ENCODE measurements at places on chromosomes 11 and 22.

- DNase-seq, result no peak
Measured at GRCh38 chr11:70775386-70776075, 377.2 kb downstream of the CTTN start.

DNA sequence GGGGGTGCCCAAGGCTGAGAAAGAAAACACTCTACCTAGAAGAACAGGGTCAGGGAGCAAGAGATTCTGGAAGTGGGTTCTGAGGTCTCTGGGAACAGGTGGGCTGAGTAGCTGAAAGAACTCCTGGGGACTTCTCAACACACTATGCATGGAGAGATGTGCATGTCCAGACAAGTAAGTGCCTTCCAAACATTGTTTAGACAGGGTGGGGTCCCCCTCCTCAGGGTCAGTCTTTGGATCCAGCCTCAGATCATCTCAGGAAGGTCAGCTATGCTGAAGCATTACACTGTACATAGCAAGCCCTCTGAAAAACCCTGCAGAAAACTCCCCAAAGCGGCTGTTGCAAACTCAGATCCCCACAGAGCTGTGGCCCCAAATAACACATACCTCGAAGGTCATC lies 53.9 kb upstream of the SCUBE2 start:
- no peak for DNase-seq

DNA sequence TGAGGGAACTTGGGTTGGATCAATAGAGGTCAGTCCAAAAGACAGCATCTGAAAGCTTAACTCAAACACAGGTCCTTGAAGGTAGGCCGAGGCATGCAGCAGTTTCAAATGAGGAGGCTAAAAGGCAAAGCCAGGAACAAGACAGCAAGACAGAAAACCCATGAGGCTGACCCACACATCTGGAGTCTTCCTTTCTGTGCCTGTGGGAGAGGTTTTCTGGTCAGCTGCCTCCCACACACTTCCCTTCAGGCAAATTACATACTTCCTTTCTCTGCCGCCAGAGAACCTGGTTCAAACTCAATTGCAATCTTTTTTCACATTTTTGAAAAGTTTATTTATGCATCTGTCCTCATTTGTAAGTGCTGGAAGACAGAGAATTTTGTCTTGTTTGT lies 29.8 kb upstream of the CRTAM start:
- DNase-seq, result no peak

- peak; percentile 28 for DNase-seq
Measured at GRCh38 chr11:130160498-130161155, 1.0 kb downstream of the ST14 start.

DNA sequence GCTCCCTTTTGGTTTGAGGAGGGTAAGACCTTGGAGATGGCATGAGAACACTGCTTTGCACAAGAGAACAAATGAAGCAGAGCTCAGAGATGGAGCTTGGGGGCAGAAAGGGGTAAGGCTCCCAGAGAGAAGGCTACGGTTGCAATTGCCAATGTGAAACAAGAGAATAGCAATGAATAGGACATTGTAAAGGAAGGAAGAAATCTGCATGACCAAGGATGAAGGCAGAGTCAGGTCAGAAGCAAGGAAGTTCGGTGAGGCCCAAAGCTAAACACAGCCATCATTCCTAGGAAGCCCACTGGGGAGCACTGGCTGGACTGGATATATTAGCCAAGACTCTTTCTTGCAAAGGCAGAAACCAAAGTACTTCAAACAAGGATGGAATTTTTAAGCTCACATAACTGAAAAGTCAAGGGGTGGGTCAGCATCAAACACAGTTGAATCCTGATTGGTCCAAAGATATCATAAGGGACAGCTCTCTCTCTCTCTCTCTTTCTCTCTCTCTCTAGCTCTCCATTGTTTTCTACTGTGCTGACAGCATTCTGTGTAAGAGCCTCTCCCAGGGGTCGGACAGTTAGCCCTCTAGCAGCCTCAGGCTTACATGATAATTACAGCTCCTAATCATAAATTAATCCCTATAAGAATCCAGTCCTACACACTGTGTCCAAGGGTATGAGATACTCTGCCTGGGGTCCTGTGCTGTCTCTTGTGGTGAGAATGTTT lies 484.3 kb downstream of the SOX6 start:
- no peak for DNase-seq

DNA sequence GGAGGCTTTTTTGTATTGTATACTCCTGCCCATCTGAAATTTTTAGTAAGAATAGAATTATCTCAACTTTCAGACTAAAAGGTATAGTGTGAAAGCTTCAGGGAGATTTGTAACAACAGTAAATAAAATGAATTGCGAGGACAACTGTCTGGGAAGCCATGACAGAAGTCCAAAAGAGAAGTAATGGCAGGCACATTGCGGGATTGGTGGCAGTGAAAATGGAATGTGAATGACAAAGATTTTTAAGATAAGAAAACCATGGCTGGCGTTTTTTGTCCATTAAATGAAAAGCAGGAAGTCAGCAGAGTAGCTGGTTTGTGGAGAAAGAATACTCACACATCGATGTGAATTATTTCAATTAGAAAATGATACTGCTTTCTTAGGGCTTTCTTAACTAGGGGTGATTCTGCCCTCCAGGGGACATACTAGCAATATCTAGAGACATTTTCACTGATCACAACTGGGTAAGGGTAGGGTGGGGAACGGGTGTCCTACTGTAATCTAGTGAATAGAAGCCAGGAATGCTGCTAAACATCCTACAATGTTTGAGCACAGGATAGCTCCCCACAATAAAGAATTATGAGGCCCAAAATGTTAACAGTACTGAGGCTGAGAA lies 1.6 kb downstream of the NPAT start:
- peak; percentile 29 for DNase-seq

DNA sequence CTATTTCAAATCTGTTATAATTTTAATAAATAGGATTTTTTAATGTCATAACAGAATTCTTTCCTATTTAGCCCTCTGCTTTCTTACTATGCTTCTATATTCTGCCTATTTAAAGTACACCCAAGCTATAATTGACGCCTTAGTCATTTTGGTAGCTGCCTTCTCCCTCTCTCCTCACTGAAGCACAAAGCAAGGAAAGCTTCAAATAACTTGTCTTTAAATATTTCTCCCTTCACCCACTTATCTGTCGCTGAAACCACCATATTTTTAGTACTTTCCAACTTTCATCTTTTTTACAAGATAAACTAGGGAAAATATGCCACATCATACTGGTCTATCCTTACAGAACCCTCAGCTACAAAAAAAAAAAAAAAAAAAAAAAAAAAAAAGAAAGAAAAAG lies 127.9 kb downstream of the ENTHD1 start:
- DNase-seq, result no peak

GRCh38 chr22:37752189-37753087 lies 55.3 kb upstream of the GCAT start:
- peak; percentile 73 for DNase-seq

- DNase-seq, result no peak
Measured at GRCh38 chr11:68948935-68949334, 31.9 kb downstream of the MRGPRD start.

DNA sequence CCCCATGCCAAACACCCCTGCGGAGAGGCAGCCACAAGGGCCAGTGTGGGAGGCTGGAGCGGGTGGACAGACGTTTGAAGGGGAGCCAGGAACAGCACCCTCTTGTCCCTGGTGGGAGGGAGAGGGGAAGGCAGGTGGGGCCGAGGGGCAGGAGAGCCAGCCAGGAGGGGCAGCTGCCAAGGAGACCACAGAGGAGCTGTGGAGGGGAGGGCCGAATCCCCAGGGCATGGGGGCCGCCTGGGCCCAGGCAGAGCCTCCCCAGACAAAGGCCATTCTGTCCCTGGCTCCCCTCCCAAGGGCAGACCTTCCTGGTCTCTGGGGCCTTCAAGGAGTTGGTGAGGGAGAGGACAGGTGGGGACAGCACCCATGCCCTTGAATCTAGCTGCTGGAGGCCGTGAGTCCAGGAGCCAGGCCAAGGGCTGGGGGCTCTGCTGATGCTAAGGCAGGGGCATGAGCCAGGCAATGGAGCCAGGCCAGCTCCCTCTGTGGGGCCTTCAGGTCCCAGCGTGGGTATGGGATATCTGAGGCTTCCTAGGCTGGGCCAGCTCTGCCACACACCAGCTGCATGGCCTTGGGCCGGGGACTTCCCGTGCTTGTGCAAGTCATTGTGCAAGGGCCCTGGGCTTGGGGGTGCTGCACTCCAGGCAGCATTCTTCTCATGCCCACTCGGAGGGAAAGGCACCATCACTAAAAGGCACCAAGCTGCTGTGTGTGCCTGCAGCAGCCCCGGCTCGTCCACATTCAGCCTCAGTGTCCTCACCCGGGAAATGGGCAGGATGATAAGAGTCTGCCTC lies 11.4 kb downstream of the EMID1 start:
- DNase-seq, result no peak

GRCh38 chr11:17504330-17505107 lies 27.9 kb upstream of the ABCC8 start:
- DNase-seq, result peak; percentile 67

- DNase-seq, result no peak
Measured at GRCh38 chr11:119664063-119664572, 64.9 kb downstream of the NECTIN1 start.

- peak; percentile 78 for DNase-seq
Measured at GRCh38 chr22:39343259-39344045, 6.3 kb upstream of the SYNGR1 start.

DNA sequence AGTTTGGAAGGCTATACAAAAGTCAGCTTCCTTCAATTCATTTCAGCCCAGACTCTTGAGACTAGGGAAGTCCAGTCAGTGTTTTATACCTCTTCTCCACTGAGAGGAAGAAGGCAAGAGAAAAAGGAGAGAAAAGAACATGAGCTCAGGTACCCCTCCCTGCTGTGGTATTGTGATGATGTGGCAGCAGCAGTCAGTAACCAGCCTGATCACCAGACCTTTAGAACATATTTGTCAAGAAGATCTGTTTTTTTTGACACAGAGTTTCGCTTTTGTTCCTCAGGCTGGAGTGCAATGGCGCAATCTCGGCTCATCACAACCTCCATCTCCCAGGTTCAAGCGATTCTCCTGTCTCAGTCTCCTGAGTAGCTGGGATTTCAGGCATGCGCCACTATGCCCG lies 21.2 kb upstream of the RPS13 start:
- DNase-seq, result no peak

GRCh38 chr11:1674173-1675131 lies 22.5 kb upstream of the KRTAP5-6 start:
- no peak for DNase-seq

DNA sequence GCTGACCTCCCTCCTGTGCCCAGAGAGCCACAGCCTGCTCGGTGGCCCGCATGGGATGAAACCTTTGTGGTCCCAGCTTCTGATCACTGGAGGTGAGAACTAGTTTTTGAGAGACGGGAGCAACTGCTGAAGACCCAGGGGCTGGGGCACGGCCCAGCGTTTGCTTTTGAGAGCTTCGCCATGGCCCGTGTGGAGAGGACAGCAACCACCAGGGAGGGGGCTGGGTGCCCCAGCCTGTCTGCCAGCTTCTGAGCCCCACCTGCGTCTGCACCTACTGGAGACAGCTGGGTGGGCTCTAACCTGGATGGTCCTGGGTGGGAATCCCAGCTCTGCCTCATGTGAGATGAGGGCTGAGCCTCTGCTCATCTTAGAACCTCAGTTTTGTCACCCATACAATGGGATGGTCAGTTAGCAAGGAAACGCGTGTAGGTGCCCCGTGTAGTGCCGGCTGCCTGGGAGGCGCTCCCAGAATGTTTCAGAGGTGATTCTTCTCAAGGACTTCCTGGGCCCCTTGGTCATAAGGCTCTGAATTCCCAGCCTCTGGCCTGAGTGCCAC lies 51.1 kb upstream of the CCDC188 start:
- DNase-seq, result no peak

DNA sequence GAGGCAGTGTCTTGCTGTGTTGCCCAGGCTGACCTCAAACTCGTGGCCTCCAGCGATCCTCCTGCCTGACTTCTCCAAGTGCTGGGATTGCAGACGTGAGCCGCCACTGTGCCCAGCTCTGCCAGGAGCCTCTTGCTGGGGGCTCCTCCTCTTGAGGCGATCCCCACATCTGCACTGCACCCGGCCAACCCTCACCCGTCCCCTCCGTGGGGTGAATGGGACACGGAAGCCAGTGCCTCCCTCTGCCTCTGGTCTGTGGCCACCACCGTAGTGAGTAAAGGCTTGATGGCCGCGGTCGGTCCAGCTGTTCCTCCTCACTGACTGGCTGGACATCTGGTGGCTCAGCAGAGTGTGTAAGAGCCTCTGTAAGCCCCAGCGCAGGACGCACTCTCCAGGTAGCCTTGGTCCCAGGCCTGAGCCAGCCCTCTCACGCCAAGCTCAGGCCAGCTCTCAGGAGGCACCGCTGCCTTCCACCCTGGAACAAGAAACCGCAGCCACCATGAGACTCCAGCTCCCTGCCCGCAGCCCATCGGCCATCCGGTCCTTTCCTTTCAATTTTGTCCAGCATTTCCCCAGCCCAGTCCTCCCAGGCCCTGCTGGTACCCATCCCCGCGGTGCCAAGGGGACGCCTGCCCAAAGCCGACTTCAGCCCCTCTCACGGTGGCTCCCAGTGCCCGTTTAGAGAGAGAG lies 100.3 kb downstream of the BRD1 start:
- no peak for DNase-seq

- DNase-seq, result peak; percentile 72
Measured at GRCh38 chr11:90134478-90135003, at the start of gene NAALAD2. Gene NAALAD2, plus strand, starts transcription at chr11:90134663. Its CDS starts 96 bp downstream, at chr11:90134759.

DNA sequence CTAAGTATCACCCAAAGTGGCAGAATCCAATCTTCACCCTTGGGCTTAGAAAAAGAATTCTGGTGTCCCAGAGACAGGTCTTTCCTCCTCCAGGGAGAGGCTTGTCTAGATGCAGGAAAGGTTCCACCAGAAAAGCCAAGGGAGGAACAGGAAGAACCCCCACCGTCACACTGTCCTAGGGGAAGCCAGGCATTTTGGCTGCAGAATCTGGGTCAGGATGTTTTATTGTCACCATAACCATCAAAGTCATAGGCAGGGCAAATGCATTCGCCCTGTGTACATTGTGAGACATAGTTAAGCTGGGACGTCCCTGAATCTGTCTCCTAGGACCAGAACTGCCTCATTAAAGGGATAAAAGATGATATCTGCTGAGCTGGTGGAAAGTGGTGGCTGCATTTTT lies 590.5 kb downstream of the OPCML start:
- no peak for DNase-seq

GRCh38 chr22:47143249-47143938 lies 380.9 kb downstream of the TBC1D22A start:
- DNase-seq, result no peak

DNA sequence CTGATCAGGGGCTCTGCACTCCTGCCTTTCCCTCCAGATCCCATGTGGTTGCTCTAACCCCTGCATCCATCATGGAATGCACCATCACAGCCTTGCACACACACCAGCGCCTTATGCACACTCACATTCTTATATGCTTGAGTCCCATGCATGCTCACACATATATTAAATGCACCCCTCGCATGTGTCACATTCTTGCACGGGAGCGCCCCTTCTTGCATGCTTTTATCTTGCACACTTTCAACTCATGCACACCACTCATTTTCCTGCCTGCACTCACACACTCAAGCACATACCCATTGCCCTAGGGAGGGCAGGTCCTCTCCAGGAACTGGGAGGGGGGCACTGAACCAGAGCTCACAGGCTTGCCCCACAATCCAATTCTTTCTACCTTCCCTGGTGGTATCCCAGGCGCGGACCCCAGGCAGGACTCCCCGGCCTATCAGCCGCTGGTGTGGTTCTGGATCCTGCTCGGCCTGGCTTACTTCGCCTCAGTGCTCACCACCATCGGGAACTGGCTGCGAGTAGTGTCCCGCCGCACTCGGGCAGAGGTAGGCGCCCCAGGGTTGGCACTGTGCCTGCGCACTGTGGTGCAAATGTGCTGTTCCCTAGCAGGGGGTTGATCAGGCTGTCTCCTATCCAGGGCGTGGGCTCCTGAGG lies 2.3 kb upstream of the CATSPERZ start:
- no peak for DNase-seq
